Fibroblast of skin of right biceps (primary cell): ENCODE measurements at places on chromosomes 16 and 17.
A peak's percentile ranks its signal among the peaks of the same experiment; 100 is the strongest.

- DNase-seq, result no peak
Measured at GRCh38 chr17:19551591-19552148, 18.0 kb downstream of the SLC47A1 start.

GRCh38 chr17:20157001-20157310 is 147.8 kb downstream of the SPECC1 start:
- no peak for DNase-seq

DNA sequence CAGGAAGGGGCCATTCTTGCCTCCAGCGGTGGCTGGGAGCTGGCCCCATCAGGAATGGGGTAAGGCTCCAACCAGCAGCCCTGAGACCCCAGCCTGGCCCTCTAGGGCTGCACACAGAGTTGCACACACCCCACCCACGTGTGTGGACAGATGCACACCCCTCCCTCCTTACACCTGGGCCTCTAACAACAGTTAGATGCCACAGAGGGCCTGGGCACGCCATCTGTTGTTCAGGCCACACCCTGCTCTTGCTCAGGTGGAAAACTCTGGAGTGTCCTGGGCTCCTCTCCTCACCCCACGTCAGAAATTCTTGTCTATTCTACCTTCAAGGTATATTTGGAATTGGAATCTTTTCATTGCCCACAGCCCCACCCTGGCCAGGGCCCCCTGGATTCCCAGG is 13.3 kb upstream of the RAI1 start:
- no peak for DNase-seq

DNA sequence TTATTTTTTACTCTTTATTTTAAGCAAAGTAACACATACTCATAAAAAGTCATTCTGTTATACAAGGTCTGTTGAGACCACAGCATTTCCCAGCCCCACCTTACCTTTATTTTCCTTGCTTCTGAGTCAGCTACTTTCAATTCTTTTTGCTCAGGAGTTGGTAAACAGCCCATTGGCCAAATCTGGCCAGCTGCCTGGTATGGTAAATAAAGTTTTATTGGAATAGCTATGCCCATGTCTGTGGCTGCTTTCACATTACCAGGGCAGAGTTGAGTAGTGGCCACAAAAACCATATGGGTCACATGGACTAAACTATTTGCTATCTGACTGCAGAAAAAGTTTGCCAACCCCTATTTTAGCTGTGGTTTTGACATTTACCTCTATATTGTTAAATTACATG is 3.4 kb upstream of the NSRP1 start:
- no peak for DNase-seq

DNA sequence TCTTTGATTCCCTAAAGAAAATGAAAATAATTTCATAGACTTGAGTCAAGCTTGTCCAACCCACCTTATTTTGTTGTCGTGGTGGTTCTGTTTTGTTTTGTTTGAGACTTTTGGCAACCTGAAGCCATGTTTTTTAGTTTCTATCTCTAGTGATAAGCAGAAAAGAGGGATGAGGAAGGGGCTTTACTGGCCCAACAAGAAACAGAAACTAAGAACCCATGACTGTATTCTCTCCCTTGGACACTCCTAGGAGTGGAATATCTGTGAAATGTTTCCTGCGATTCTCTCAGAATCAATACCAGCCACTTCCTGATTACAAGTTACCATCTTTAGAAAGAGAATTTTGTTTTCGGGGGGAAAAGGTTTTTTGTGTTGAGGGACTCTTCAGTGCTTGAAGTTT is 207.5 kb downstream of the PRKCA start:
- DNase-seq, result no peak

- DNase-seq, result peak; percentile 57
Measured at GRCh38 chr17:44655983-44656710, at the start of gene MEIOC. TSS of gene MEIOC (plus strand) at chr17:44656468. CDS start at chr17:44656614, 146 bp downstream.

DNA sequence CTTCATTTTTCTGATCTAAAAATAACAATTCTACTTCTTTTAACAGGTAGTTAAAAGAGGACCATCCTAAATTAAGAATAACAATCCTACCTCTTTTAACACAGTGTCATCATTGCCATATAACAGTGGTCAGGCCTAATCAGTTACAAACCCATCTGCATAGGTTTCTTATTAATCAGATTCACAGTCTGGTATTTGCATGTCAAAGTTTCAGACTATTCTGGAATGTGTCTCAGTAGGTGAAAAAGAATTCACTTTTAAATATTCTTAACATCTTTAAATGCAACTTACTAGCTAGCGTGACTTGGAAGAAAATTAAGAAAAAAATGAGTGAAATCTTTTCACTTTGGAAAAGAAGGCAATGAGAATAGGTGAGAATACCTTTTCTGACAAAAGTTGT is 6.8 kb upstream of the KRT12 start:
- no peak for DNase-seq

GRCh38 chr17:29219378-29220047 is 27.1 kb upstream of the CRYBA1 start:
- peak; percentile 81 for DNase-seq

DNA sequence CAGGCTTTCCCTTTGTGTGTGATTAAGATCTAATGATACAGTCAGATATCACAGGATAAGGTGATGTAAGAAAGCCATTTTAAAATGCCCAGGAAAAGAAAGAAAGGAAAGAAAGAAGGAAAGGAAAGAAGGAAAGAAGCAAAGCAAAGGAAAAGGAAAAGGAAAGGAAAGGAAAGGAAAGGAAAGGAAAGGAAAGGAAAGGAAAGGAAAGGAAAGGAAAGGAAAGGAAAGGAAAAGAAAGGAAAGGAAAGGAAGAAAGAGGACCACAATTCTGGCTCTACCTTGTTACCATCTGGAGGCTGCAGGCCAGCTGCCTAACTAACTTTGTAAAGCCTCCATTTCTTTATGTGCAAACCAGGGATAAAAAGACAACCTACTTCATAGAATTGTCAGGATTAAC is 131.6 kb downstream of the DYNLRB2 start:
- no peak for DNase-seq

GRCh38 chr17:82525712-82526111 is 6.2 kb downstream of the FOXK2 start:
- no peak for DNase-seq
